ENCODE measurements at places on chromosomes 2 and 18.

DNA sequence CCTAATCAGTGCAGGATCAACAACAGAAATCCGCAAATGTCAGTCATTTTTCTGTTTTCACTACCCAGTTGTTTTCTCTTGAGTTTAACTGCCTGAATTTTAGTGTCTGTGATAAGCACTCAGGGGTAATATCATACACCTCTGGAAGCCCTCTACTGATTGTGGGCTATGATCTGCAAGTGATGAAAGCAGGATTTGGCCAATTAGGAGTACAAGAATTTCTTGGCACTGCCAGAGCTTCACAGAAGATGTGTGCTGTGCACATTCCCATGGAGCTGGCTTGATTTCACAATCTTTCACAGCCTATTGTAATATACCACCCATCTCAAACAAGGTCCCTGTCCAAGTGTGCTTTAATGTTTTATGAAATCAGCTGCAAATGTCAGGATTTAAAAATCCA lies 27.3 kb upstream of the TDRD15 start:
- no peak for DNase-seq

DNA sequence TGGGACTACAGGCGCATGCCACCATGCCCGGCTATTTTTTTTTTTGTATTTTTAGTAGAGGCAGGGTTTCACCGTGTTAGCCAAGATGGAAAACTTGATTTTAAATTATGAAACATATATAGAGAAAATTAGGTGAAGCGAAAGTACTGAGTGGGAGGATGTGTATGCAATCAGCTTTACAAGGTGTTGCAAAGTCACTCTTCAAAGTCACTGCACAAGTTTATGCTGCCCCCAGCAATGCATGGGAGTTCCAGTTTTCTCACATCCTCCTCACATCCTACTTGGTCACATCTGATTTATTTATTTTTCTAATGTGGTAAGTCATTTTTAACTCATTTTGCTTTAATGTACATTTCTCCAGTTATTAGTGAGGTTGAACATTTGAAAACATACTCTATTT lies 49.2 kb upstream of the CHN1 start:
- DNase-seq: no peak

DNA sequence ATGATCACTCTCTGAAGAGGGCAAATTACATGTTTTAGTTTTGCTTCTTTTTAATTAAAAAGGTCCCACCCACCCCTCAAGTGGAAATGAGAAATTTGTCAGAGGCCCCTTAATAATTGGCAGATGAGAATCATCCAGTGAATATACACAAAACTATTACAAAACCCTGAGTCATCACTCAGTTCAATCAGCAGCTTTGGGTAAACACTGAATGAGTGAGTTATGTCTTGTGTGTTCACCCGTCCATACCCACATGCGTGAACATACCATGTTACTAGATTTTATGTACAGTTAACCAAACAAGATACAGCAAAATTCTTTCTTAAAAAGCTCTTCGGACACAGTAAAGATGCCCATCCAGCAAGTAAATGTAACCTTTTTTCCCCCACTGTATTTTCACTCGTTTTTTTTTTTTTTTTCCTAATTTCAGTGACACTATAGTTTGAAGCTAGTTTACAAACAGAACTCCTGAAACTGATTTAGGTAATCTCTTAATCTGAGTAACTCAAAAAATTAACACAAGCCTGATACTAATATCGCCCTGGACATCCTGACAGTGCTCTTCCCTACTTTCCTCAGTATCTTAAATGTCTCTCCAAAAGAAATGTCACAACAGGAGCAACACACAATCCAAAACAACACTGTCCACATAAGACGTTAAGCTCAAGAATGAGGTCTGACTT lies 1.4 kb downstream of the PSME4 start:
- no peak for DNase-seq

DNA sequence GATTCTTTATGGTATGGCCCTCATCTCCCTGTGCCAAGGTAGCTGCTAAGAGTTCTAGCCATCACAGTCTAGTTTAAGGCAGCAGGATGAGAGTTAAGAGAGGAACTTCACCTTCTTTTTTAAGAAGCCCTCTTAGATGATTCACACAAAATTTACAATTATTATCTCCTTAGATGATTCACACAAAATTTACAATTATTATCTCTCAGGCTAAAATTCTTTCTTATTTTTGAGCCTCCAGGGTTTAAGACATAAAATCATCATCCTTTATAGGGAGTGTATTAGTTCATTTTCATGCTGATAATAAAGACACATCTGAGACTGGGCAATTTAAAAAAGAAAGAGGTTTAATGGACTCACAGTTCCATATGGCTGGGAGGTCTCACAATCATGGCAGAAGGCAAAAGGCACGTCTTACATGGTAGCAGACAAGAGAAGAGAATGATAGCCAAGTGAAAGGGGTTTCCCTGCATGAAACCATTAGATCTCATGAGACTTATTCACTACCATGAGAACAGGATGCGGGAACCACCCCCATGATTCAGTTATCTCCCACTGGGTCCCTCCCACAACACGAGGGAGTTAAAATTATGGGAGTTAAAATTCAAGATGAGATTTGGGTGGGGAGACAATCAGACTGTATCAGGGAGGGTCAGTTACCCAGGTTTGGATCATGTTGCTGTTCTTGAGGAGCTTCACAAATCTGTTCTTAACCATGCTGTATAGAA lies 133.0 kb upstream of the MYO3B start:
- DNase-seq: no peak

- no peak for DNase-seq
Measured at GRCh38 chr2:21270708-21271122, 146.9 kb downstream of the TDRD15 start.

GRCh38 chr2:180583441-180584140 lies 396.8 kb upstream of the UBE2E3 start:
- DNase-seq: no peak

DNA sequence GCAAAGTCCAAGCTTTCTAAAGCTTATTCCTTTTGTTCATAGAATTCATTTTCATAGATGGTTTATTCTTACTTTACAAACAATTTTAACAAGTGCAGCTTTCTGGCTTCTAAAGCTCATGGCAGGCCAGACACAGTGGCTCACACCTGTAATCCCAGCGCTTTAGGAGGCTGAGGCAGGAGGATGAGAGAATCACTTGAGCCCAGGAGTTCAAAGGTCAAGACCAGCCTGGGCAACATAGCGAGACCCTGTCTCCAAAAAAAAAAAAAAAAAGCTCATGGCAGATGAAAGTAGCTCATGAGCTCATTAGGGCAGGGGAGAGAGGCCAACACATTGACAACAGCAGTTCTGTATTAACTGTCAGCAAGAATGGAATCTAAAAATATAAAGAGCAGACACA lies 28.1 kb upstream of the NPC1 start:
- DNase-seq: no peak
